ENCODE measurements at places on chromosomes 7 and 10.

- no peak for DNase-seq
These were observed 29.4 kb upstream of the LANCL2 start for GRCh38 chr7:55335786-55336185.

DNA sequence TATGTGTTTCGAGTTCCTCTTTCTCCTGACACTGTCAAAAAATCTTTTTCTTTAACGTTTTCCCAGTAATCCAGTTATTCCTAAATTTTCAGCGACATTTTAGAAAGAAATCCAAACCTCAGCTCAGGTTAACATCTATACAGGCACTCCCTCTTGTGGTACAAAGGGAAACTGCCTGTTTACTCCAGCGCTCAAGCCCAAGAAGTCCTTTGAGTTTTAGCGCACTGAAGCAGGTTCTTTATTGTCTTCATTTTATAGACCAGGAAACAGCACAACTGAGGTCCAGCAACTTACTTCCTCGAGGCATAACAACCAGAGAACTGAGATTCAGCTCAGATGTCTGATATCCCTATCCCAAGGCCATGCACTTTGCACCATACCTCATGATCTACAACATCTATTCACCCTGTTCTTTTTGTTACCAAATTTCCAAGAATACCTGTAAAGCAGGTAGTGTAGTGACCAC is 287.2 kb upstream of the MKLN1 start:
- DNase-seq: peak; percentile 71

DNA sequence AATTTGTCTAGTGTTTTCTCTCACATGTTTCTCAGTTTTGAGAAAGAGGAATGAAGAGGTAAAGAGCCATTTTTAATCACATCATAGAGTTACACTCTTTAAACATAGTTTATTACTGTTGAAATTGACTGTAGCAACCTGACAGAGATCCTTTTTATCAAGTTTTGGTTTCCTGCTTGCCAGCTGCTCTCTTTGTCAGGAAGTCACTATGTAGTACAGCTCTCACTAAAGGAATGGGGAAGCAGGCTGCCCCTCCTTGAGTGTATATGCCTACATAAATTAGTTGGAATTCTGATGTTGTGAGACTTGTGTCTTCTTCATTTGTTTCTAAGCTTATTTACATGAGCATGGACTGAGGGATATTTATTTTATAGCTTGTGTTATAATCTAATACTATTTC is 1274.0 kb upstream of the CELF2 start:
- DNase-seq: no peak

GRCh38 chr10:33331379-33331694 is 3.1 kb downstream of the NRP1 start:
- no peak for DNase-seq

DNA sequence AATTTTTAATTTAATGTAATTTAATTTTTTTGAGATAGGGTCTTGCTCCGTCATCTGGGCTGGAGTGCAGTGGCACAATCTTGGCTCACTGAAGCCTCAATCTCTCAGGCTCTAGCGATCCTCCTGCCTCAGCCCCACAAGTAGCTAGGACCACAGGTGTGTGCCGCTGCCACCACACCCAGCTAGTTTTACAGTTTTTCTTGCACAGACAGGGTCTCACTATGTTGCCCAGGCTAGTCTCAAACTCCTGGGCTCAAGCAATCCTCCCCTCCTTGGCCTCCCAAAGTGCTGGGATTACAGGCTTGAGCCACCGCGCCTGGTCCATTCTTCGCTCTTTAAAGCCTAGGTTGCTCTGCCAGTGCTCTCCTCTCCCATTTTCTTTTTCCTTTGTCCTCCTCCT is 12.9 kb downstream of the CALML3 start:
- DNase-seq: no peak

DNA sequence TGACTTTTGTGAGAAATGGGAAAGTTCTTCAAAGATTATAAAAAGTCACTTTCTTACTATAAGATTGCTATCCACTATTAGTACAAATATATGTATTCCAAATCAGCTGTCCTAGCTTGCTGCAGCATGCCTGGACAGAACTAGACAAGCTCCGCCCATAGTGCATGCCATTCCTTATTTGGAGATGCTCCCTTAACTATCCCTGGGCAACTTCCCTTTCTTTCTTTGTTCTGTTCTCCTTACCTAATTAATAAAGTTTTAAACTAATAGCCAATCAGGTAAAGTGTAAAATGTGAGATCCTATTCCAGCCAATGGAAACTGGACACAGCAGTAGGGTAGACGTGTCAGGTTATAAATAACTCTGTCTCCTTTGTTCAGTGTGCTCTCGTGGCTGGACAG is 281.9 kb downstream of the CAMK1D start:
- DNase-seq: peak; percentile 27

GRCh38 chr10:47159361-47160260 is 140.4 kb upstream of the GDF10 start:
- DNase-seq: no peak

GRCh38 chr7:147483634-147484292 is 1106.8 kb upstream of the C7orf33 start:
- peak; percentile 56 for DNase-seq

- DNase-seq: no peak
These were observed 86.2 kb downstream of the HECW1 start for GRCh38 chr7:43198599-43199090.

DNA sequence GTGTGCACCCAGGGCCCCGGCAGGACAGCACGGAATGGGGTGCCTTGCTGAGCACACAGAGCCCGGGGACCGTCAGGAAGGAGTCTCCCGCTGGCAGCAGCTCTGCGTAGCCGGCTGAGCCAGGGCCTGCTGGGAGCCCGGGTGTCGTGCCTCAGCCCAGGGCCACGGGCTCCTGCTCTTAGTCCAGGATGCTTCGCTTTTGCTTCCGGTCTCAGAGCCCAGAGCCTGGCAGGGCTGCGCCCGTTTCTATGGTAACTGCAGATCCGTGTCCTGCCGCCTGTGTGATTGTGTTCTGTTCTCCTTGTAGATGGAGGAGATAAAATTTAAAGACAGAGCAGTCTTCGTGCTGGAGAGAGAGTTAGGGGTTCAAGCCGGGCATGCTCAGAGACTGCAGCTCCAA is 53.7 kb upstream of the DPYSL4 start:
- DNase-seq: no peak

GRCh38 chr7:38066391-38066790 is 111.7 kb upstream of the STARD3NL start:
- no peak for DNase-seq

DNA sequence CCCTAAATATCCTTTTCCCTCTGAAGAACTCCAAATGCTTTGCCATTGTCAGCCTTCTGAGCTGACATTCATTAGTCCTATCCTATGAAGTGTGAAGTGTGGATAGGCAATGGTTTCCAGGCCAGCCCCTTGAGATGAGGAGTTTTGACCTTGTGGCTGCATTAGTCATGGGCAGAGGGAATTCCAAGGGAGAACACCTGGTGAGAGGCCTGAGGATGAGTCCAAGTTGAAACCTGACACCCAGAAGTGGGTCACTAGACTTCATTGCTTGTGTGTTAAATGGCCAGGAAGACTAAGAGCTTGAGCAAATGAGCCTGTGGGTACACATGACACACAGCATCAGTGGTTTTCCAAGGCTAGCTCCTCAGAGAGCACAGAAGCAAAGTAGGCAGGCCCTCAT is 260.8 kb downstream of the SKAP2 start:
- DNase-seq: no peak

DNA sequence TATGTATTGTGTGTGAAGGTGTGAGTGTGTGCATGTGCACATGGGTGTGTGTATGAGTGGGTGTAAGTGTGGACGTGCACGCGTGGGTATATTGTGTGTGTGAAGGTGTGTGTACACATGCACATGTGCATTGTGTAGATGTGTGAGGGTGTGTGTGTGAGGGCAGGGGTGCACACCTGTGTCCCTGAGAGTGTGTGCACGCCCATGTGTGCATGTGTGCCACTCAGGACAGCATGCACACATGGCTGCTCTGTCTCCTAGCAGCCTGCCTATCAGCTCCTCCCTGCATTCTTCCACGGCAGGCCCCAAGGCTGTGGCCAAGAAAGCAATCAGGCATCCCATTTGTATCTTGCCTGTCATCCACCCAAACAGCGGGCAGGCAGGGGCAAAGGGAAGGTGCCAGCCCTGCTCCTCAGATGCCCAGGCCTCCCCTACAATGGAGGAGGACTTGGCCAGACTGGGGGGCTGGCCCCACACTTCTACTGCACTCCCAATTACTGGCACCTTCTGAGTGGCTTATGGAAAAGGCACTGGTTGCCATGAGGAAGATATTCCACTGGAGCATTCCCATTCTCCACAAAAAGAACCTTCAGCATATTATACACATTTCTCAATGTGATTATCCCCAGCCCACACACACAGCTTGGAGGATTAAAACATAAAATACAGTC is 380.4 kb upstream of the ZMIZ1 start:
- no peak for DNase-seq

- peak; percentile 26 for DNase-seq
These were observed 31.1 kb upstream of the ABCA13 start for GRCh38 chr7:48140001-48140681.

GRCh38 chr10:127338399-127339110 is 142.2 kb upstream of the INSYN2A start:
- peak; percentile 82 for DNase-seq

DNA sequence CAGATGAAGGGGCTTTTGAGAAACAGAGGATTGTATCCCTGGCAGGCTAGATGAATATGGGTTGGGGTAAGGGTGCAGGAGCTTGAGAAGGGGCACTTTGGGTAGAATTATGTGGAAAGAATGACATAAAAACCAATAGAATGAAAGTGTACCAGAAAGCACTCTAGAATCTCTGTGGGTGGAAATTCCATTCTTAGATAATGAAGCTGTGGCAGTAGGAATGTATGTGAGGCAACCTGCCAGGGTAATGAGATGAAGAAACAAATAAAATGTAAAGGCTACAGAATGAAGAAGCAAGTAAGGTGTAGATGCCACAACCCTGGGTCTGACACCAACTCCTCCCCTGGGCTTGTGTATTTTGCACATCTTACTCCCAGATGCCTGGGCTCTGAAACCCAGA is 16.8 kb downstream of the NOBOX start:
- DNase-seq: peak; percentile 88

DNA sequence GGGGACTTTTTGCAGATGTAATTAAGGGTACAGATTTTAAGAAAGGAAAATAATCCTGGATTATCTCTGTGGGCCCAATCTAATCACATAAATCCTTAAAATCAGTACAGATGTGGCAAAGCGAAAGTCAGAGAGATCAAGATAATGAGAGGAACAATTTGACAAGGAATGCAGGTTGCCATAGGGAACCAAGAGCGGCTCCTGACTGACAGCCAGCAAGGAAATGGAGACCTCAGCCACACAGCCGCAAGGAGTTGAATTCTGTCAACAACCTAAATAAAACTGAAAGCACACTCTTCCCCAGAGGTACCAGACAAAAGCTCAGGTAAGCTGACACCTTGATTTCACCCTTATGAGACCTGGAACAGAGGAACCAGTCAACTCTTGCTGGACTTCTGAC is 3.4 kb upstream of the PNPLA8 start:
- DNase-seq: no peak

DNA sequence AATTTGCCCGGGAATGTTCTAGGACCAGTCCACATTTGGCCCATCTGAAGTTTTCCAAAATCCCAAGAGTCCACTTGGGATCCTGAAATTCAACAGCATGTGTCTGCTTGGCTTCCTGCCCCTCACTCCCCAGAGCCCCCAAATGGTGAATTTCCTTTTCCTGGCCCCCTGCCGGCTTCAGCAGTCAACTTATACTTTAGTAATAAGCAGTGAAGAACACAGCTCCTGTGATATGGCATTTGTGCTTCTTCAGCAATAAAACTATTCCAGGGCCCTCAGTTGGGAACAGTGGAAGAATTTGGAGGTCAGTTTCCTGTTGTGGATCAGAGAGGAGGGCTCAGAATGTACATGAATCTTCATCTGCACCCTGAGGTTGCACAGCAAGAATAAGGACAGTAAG is 51.1 kb downstream of the PRF1 start:
- DNase-seq: peak; percentile 12

DNA sequence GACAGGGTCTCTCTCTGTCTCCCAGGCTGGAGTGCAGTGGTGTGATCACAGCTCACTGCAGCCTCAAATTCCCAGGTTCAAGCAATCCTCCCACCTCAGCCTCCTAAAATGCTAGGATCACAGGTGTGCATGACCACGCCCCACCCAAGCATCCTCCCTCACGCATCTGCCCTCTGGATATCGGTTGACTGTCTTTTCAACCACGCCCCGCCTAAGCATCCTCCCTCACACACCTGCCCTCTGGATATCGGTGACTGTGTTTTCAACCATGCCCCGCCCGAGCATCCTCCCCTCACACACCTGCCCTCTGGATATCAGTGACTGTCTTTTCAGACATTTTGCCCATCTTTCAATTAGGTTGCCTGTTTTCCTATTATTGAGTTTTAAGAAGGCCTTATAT is 140.5 kb downstream of the MAD1L1 start:
- DNase-seq: no peak

- DNase-seq: no peak
These were observed 188.2 kb downstream of the KIF20B start for GRCh38 chr10:89889606-89890005.

- no peak for DNase-seq
These were observed 147.7 kb downstream of the SND1 start for GRCh38 chr7:127799535-127800305.

DNA sequence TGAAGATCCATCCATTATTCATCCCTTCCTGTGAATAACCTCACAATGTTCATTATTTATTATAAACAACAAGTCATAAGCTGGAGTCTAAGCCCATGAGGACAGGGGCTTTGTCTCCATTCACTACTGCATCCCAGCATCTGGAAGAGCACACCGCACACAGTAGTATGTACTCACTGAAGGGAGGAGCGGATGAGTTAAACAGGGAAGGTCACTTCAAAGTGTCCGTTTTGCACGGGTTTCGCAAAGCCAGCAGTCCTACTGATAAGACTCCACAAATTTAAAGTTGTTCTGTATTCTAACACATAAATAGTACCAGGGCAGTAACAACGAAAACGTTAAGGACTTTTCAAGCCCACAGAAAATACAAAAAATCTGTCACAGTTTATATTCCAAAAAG is 167.9 kb downstream of the PARD3 start:
- no peak for DNase-seq

GRCh38 chr7:105016709-105017656 is 3.0 kb downstream of the KMT2E start:
- peak; percentile 47 for DNase-seq

GRCh38 chr7:133022661-133023060 is 59.2 kb downstream of the CHCHD3 start:
- no peak for DNase-seq

DNA sequence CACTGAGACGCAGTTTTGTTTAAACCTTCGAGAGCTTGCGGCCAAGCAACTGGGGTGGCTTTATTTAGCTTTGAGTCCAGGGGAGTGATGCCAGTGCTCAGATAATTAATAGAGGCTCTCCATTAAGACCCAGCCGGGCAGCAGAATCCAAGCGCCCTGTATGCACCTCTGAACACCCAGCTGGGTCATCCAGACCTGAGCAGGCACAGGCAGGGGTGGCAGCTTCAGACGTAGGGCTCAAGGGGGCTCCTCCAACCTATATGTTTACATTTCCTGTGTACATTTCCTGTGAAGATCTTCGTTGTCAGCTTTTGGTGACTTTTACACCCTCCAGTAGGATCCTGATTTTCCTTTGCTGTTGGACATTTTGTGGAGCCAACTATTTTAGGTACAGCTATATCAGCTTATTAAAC is 719.5 kb downstream of the LRMDA start:
- no peak for DNase-seq

GRCh38 chr10:116836902-116837523 is 12.3 kb upstream of the ENO4 start:
- DNase-seq: peak; percentile 16

Measured in fibroblast of skin of abdomen (primary cell).